ENCODE measurements at places on chromosomes 5 and 9.

- no peak for DNase-seq
Observed at GRCh38 chr9:130779153-130779855, 55.8 kb upstream of the ABL1 start.

DNA sequence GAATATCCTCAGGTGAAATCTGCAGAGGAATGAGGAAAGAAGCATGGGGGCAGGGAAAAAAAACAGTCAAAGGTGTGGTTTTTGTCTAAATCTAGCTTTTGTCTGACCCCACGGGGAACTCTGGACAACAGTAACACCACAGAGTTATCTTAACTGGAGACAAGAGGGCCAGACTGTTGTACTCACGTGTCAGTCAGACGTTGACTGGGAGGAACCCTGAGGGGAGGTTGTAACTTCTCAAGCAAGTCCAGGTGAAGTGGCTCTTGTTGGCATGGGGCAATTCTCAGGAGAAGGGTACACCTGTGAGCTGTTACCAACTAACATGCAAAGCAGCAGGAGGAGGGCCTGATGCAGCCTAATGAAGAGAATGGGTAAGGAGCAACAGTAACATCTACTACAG lies 44.1 kb upstream of the SHISAL2B start:
- no peak for DNase-seq

GRCh38 chr9:36030871-36031270 lies 5.8 kb upstream of the RECK start:
- DNase-seq = no peak

DNA sequence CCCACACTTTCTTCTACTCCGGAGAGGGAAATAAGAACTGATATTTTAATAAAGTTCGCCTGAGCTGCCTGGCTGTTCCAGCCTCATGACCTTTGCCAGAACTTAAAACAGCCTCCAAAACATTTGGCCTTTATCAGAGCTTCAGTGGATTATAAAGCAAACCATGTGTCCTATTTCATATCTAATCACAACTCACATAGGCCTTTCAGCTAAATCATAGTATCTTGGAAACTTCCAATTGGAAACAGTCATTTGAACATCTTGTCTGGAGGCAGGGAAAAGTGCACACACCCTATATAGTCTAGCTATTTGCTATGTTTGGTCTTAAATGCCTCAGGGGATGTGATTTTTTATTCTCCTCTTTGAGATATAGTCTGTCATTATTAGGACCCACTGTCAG lies 46.0 kb upstream of the FREM1 start:
- DNase-seq = no peak

- DNase-seq = no peak
Observed at GRCh38 chr9:77893706-77894105, 137.9 kb downstream of the GNAQ start.

- no peak for DNase-seq
Observed at GRCh38 chr9:120441426-120442307, 138.3 kb downstream of the CDK5RAP2 start.

DNA sequence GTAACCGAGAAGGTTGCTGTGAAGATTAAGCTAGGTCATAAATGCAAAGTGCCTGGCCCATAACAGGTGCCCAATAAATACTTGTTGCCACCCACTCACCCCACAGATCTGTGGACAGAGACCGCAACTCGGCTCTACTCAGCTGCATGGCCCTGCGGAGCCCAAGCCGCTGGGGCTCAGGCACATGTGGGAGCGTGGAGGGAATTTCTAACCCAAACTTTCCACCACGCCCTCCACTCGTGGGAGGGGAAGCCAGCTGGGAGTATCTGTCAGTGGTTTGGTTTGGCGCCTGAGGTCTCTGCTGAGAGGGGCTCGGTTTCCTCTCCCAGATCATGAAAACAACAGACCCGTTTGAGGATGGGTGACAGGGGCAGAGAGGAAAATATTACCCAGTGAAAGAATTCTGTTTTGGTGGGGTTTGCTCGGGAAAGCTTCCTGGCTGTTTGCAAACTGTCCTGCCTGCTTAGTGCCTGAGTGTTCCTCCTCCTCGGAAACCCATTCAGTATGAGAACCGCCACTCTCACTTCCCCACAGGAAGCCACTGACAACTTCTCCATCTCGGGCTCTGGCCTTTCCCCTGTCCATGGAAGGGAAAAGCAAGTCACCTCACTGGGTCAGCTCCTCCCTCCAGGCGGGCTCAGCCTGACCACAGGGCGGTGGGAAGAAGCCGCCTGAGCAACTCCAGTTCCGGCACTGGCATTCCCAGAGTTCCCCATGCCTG lies 60.1 kb downstream of the RGS3 start:
- no peak for DNase-seq

DNA sequence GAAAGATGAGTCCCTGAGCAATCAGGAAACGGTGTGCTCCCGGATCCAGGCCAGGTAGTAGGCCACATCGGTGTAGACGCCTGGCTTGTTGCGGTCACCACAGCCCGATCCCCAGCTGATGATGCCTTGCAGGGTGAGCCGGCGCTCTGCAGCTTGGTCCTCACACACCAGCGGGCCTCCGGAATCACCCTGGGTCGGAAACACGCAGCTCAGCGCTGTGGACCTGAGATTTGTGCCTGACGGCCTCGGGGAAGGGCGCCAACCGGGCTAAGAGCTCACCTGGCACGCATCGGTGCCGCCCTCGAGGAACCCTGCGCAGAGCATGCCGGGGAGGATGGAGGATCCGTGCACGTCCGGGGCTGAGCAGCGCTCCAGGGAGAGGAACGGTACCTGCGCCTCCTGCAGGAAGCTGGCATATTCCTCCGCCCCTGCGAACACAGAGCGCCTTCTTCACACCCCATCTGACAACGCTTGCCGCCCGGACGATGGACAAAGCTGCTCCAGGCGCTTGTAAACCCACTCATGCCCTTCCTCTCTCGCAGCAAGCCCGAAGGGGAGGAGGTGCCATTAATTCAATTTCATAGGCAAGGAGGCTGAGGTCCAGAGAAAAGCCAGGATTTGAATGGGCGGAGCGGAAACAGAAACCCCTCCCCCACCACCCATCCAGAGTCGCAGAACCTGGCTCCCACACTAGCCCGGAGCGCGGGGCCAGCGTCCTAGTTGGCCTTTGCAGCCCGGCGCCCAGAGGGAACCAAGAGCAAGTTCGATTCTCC lies 2.0 kb upstream of the PFN3 start:
- peak; percentile 49 for DNase-seq

GRCh38 chr5:54994628-54995027 lies 9.2 kb upstream of the ESM1 start:
- no peak for DNase-seq

GRCh38 chr9:107943901-107944300 lies 454.3 kb upstream of the KLF4 start:
- DNase-seq = no peak

- DNase-seq = no peak
Observed at GRCh38 chr5:81300921-81301270, 491 bp upstream of the ZCCHC9 start.

GRCh38 chr9:137255448-137256114 lies 454 bp downstream of the NELFB start:
- no peak for DNase-seq

GRCh38 chr9:135705376-135705775 lies 3.4 kb downstream of the KCNT1 start:
- DNase-seq = no peak
